ENCODE measurements at places on chromosomes 16 and 17.
A peak's percentile ranks its signal among the peaks of the same experiment; 100 is the strongest.

DNA sequence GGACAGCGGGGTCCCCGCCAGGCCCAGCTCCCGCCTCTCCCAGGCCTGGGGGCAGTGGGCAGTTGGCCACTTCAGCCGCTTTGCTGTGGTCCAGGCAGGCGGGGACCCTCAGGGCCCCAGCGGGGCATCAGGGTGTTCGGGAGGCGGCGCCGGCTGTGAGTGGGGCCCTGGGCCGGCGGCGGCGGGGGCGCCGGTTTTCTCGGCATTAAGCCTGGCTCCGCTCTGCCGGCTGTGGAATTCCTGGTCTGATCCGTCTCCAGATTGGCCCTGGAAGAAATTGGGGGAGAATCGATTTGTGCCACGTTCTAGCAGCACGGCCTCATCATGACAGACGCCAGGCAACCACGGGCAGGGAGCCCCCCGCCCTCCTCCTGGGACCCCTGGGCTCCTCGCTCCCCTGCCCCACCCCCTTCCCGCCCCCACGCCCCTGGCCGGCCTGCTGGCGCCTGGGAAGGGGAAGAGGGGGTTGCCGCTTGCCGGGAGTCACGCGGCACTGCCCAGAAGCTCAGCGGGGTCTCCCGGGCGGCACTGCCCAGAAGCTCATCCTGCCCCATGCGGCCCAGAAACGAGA, 28.6 kb upstream of the SSTR5 start:
- DNase-seq: no peak

GRCh38 chr17:72412650-72413076, 291.8 kb downstream of the SOX9 start:
- DNase-seq: no peak

- DNase-seq: no peak
These were observed 25.6 kb upstream of the RMI2 start for GRCh38 chr16:11319529-11320146.

DNA sequence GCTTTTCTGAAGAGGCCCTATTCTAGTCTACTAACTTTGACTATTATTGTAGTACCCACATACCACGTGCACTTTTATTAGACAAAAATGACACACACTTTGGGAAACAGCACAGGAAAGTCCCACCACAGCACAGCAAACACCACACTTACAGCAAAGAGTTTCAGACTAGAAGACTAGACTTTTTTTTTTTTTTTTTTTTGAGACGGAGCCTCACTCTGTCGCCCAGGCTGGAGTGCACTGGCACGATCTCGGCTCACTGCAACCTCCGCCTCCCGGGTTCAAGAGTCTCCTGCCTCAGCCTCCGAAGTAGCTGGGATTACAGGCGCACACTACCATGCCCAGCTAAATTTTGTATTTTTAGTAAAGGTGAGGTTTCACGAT, 20.1 kb downstream of the YWHAE start:
- DNase-seq: no peak

GRCh38 chr17:49575679-49576087, at the start of gene NXPH3:
TSS of gene NXPH3 (plus strand) at chr17:49575871. CDS start at chr17:49576220, 349 bp downstream.
- no peak for DNase-seq

GRCh38 chr16:65843941-65844340, 522.5 kb upstream of the CDH5 start:
- no peak for DNase-seq

- no peak for DNase-seq
These were observed 67.1 kb upstream of the DOC2B start for GRCh38 chr17:248337-249235.

GRCh38 chr17:75571197-75571884, 16.3 kb upstream of the MYO15B start:
- DNase-seq: no peak

GRCh38 chr17:49132317-49132698, 261 bp upstream of the B4GALNT2 start:
- no peak for DNase-seq

GRCh38 chr17:64424324-64424849, 24.5 kb upstream of the MILR1 start:
- DNase-seq: no peak

- no peak for DNase-seq
These were observed 9.5 kb upstream of the MSL1 start for GRCh38 chr17:40112191-40112711.

GRCh38 chr16:5046914-5047313, 13.2 kb upstream of the NAGPA start:
- no peak for DNase-seq

- DNase-seq: no peak
These were observed 5.4 kb upstream of the NHERF1 start for GRCh38 chr17:74742978-74743545.

DNA sequence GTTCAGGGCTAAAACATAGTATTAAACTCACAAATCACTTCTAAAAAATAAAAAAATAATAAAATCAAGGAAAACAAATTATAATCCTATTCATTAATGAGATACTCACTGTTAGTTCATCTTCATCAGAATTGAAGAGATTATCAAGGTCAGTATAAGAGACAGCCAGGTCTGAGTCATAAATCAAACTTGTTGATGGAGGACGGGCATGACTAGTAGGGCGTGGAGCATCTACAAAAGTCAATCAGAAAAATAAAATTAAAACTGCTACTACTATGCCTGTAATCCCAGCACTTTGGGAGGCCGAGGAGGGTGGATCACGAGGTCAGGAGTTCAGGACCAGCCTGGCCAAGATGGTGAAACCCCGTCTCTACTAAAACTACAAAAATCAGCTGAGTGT, 59.1 kb upstream of the INTS2 start:
- DNase-seq: no peak

DNA sequence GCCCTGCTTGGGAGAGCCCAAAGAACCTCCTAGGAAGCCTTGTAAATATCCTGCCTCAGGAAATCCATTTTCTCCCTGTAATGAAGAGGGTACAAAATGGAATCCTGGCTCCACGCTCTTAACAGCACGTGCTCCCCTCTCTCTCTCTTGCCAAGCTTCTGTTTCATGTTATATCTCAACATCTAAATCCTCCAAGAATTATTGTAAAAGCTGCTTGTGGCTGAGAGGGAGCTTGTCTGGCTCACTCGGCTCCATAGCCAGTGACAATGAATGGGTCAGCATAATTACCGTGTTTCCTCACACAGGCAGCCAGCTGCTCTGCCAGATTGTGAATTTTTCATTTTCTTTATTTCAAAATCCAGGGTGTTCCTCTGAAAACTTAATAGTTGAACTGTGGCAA, 317.8 kb downstream of the RBFOX1 start:
- DNase-seq: no peak

DNA sequence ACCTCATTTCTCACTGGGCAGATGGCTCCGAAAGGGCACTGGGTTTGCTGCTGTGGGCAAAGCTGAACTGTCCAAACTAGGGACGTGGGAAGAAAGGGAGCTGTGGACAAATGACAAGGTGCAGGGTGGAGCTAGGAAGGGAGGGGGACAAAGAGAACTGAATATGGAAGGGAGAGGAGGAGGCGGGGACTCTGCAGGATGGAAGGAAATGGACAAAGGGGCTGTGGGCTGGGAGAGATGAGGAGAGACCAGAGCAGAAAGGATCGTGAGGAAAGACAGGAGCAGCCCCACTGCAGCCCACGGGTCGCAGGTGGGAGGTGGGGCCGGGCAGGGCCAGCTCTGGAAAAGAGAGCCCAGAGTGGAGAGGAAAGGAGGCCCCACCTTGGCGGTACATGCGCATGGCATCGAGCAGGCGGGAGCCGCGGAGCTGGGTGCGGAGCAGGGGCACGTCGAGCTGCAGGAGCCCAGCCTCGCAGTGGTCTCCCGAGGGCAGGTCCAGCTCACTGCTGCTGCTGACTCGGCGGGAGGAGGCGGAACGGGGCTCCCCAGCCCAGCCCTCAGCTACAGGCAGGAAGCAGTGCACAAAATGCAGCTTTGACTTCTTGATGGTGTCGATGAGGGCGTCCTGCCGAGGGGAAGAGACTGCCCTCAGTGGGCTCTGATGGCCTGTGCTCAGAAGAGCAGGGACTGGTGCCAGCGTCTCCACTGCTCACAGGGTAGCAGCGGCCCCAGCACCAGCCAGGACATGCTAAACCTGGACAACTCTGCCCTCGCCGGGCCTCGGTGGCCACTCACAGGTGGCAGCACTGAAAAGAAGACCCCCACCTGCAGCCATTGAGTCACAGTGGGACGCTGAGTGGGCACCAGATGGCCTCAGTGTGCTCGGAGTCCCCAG, 66.8 kb downstream of the PIPOX start:
- no peak for DNase-seq

- DNase-seq: no peak
These were observed 134.2 kb downstream of the MGAT5B start for GRCh38 chr17:77002103-77003045.

GRCh38 chr16:58025351-58026138, at the start of gene MMP15:
TSS of gene MMP15 (plus strand) at chr16:58025754. CDS start at chr16:58026351, 597 bp downstream.
- peak; percentile 45 for DNase-seq

- no peak for DNase-seq
These were observed 25.4 kb downstream of the B9D1 start for GRCh38 chr17:19336938-19337711.

DNA sequence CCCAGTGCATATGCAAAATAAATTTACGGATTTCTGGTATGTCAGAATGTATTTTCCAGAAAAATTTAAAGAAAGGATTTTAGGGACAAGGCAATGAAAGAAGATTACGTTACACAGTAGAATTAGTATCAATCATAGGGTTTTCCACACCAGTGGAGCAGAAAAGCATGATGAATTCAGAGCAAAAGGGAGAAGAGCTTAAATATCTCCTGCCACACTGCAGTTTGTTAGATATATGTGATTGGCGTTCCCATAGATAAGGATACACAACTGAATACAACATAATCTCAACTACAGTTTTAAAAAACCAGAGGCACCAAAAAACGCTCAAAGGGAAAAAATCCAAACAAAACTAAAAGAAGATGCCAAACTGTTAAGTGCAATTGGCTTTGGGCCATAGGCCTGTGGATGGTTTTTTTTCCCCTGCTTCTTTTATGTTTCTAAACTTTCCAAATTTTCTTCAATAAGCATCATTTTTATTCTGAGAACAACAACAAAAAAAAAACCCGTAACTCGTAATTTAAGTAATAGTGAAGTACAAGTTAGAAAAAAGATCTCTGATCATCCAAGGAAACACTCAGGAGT, 22.3 kb downstream of the MARF1 start:
- DNase-seq: no peak

- no peak for DNase-seq
These were observed 54.1 kb downstream of the XYLT1 start for GRCh38 chr16:17416461-17417311.

DNA sequence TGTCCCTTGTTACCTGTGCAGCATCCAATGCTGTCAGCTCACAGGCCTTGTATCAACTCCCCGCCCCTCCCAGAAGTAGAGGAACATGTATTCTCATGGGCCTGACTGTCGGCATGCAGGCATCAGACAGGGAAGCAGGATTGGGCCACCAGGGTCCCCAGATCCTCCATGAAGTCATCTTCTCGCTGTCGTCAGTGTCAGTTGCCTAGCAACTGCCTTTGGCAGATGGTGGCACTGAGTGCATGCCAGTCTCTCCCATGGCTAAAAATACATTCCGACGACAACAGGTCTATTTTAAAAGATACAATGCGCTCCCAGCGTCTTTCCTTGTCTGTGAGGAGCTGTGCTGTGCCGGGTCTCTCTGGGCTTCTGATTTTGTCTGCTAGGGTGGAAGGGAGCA, 36.8 kb upstream of the CES5A start:
- no peak for DNase-seq

DNA sequence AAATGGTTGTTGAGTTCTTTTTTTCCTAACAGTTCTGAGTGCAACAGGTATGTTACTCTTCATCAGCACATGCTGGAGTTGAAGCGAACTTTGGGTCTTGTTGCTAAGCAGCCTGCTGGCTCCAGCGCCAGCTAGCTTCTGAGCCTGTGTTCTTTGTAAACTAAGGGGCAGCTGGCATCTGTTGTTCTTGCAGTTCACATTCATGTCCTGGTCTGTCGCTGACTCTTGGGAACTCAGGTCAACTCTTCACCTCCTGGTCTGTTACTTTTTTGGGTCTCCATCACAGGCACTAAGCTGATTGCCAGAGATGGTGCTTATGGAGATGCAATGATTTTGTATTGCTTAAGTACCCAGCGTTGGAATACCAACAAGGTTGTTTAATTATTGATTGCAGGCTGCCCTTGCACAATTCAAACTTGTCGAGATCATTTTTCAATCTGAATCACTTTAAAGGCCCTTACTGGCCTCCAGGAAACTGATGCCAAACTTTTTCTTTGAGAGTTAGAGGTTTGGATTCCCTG, 40.9 kb downstream of the USP10 start:
- no peak for DNase-seq

- no peak for DNase-seq
These were observed 287.5 kb downstream of the IRX3 start for GRCh38 chr16:53998966-53999522.

DNA sequence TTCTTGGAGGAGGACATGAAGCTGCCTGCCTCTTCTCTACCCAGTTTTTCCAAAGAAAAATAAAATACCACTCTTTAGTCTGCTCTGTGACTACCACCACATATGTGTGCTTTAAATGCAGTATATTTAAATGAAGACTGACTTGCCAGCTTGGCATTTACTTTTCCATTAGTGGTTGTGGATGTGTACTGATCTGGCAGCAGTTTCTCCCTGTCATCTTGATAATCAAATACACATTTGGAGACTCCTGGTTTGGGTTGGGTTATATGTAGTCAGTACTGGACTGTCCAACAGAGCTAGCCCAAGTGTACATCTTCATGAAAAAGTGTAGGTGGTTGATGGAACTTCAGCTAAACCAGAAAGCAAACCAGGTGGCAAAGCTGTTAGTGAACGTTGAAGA, 19.9 kb downstream of the COX10 start:
- DNase-seq: no peak

GRCh38 chr17:74770498-74771318, 5.4 kb downstream of the NAT9 start:
- peak; percentile 50 for DNase-seq

GRCh38 chr17:39517224-39517623, 55.9 kb downstream of the CDK12 start:
- no peak for DNase-seq

DNA sequence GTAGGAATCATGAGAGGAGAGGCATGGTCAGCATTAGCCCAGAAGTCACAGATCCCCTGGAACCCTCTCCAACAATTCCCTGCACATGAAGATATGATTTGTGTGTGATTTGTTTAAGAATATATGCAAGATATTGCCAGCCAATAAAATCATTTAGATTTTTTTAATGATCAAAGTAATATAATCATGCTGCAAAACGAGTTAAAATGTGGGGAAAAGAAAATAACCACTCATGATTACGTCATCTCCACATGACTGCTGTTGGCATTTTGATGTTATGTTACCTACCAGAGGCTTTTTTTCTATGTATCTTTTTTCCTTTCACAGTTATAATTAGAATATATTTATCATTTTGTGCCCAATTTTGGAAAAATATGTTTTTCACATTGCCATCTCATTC, 22.4 kb downstream of the SLC35G3 start:
- no peak for DNase-seq
